Left ventricle myocardium inferior (tissue), 1 donor: ENCODE measurements at places on chromosomes 1 and 21.

DNA sequence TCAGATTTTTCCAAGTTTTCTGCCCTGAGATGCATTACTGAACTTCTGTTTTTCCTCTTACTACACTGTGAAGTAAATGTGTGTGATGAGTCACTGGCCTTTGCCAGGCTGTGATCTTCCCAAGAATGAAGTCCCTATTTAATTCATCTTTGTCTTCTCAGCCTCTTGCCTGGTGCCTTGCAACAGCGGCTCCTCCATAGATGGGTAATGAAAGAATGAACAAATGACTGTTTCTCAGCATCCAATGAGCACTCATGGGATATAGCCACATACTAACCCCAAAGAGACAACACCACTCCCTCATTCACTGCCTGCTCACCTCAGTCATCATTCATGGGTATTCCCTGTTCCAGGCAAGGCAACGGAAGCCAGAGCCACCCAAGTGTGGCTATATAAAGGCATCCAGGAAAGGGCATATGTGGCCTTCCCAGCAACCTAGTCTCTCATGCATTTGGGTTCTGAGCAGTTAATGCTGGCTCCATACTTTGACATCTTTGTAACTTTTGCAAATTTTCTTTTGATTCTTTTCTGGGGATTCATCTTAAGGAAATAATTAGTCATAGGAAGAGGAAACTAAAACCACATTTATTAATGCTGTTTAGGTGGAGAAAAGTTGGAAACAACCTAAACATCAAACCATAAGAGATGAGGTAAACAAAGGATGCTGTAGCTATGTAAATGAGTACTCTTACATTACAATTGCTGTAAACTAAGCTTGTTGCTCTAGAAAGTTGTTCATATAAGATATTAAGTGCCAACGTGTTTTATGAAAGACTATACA is 71.9 kb downstream of the HIVEP3 start:
- H3K36me3 ChIP-seq = no peaks in the 10 kb centered on the region
- H3K27ac ChIP-seq = peak overlapping the region; percentile 81
- no peaks in the 10 kb centered on the region for H3K27me3 ChIP-seq
- peaks cover 66% of the 10 kb centered on the region for H3K4me1 ChIP-seq
- H3K4me3 ChIP-seq = no peak overlapping the region

- no peaks in the 10 kb centered on the region for H3K4me1 ChIP-seq
- no peak for DNase-seq
- H3K36me3 ChIP-seq = no peaks in the 10 kb centered on the region
- no peak overlapping the region for H3K4me3 ChIP-seq
Measured at GRCh38 chr1:239044829-239045228, 341.5 kb upstream of the CHRM3 start.

- H3K4me3 ChIP-seq = no peak overlapping the region
- no peak overlapping the region for H3K27ac ChIP-seq
- H3K4me1 ChIP-seq = no peaks in the 10 kb centered on the region
- H3K27me3 ChIP-seq = peaks cover 62% of the 10 kb centered on the region
- no peak for DNase-seq
- no peaks in the 10 kb centered on the region for H3K36me3 ChIP-seq
Measured at GRCh38 chr21:35329940-35330660, 281.0 kb upstream of the RUNX1 start.

DNA sequence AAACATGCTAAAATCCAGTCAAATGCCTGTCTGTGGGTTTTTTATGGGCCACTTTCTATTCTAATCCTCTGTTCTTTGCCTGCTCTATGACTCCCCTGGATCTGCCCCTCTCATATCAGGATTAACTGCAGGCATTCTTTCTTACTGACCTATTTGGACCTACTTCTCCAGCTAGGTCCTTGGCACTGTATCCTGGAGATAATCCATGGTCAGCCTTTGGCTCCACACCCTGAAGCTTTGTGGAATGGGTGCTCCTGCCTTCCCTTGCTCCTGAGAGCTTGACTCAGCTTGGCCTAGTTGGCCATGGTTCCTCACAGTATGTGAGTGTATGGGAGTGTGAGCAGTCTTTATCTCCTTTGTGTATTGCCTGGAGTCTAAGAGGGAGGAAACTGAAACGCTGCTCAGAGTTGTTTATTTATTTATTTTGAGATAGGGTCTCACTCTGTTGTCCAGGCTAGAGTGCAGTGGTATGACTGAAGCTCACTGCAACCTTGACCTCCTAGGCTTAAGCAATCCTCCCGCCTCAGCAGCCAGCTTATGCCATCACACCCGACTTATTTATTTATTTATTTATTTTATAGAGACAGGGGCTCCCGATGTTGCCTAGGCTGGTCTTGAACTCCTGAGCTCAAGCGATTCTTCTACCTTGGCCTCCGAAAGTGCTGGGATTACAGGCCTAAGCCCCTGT is 28.7 kb upstream of the CDC14A start:
- no peaks in the 10 kb centered on the region for H3K27me3 ChIP-seq
- H3K36me3 ChIP-seq = no peaks in the 10 kb centered on the region
- H3K4me3 ChIP-seq = no peak overlapping the region
- peak; percentile 18 for DNase-seq

- no peak overlapping the region for H3K27ac ChIP-seq
- H3K36me3 ChIP-seq = no peaks in the 10 kb centered on the region
- no peaks in the 10 kb centered on the region for H3K4me1 ChIP-seq
- no peak overlapping the region for H3K4me3 ChIP-seq
Measured at GRCh38 chr21:45901061-45901690, 80.4 kb upstream of the COL6A1 start.

- H3K4me3 ChIP-seq = no peak overlapping the region
- H3K4me1 ChIP-seq = no peaks in the 10 kb centered on the region
- no peaks in the 10 kb centered on the region for H3K36me3 ChIP-seq
- H3K27me3 ChIP-seq = peaks cover 29% of the 10 kb centered on the region
- no peak overlapping the region for H3K27ac ChIP-seq
Measured at GRCh38 chr1:228548788-228549187, 61.6 kb downstream of the RNF187 start.

GRCh38 chr21:41571938-41572510 is 64.1 kb upstream of the TMPRSS2 start:
- DNase-seq = no peak
- H3K4me3 ChIP-seq = no peak overlapping the region
- no peak overlapping the region for H3K27ac ChIP-seq
- no peaks in the 10 kb centered on the region for H3K4me1 ChIP-seq
- no peaks in the 10 kb centered on the region for H3K36me3 ChIP-seq

DNA sequence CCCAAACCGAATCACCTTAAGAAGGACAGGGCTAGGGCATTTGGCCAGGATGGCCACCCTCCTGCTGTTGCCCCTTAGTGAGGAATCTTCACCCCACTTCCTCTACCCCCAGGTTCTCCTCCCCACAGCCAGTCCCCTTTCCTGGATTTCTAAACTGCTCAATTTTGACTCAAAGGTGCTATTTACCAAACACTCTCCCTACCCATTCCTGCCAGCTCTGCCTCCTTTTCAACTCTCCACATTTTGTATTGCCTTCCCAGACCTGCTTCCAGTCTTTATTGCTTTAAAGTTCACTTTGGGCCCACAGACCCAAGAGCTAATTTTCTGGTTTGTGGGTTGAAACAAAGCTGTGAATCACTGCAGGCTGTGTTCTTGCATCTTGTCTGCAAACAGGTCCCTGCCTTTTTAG is 3.6 kb downstream of the BTG2 start:
- peaks cover 63% of the 10 kb centered on the region for H3K4me1 ChIP-seq
- H3K4me3 ChIP-seq = peak overlapping the region; percentile 94
- peak overlapping the region; percentile 99 for H3K27ac ChIP-seq

DNA sequence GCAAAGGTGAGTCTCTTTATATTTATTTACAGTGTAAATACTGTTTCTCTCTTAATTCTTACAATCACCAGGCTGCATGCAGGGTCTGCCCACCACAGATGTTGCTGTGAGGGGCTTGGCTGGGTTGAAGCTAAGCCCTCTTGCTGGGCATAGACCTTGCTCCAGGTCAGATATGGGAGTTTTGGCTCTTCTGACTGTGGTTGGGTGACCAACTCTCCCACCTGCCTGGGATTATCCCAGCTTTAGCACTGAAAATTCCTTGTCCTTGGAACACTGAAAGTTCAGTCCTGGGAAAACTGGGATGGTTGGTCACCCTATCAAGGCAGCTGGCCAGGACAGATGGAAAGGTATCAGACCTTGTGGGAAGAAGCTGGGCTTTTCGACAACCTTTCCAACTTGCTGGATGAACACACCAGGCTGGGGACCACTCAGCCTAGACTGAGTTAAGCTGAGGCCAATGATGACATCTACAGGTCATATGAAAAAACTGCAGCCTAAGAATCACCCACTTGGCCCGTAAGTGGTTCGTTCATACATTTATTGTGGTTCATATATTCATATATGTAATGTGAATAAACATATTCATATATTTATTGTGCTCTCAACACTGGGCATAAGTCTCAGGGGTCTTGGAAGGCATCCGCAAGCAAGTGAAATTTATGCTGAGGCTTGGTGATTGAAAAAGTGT is 26.6 kb upstream of the HPDL start:
- H3K27me3 ChIP-seq = no peaks in the 10 kb centered on the region
- H3K27ac ChIP-seq = no peak overlapping the region
- no peaks in the 10 kb centered on the region for H3K36me3 ChIP-seq
- no peak for DNase-seq
- H3K4me3 ChIP-seq = no peak overlapping the region
